ENCODE measurements at places on chromosomes 2 and 18.

- DNase-seq, result no peak
Measured at GRCh38 chr2:171260471-171261424, 100.1 kb upstream of the TLK1 start.

- no peak for DNase-seq
Measured at GRCh38 chr18:1246827-1247226, 342.2 kb downstream of the ADCYAP1 start.

DNA sequence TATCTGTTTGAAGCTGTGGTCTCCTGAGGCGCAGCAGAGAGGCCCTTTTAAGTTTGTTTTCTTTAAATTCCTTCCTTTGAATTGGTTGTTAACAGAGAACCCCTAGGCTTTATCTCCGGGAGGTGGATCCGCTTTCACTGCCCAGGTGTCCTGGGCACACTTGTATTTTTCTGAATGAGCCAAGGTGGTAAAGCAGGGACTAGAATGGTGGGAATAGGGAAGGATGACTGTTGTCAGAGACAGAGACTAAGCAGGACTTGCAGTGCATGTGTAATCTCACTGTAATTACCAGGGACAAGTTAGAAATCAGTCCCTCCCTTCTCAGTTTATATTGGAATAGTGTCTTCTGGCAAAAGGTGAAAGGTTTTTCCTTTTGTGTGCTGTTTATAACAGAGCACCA is 72.8 kb downstream of the PHLPP1 start:
- DNase-seq, result no peak

GRCh38 chr2:100880036-100880435 is 60.1 kb downstream of the NPAS2 start:
- no peak for DNase-seq

GRCh38 chr2:181157326-181157725 is 176.9 kb downstream of the UBE2E3 start:
- no peak for DNase-seq

DNA sequence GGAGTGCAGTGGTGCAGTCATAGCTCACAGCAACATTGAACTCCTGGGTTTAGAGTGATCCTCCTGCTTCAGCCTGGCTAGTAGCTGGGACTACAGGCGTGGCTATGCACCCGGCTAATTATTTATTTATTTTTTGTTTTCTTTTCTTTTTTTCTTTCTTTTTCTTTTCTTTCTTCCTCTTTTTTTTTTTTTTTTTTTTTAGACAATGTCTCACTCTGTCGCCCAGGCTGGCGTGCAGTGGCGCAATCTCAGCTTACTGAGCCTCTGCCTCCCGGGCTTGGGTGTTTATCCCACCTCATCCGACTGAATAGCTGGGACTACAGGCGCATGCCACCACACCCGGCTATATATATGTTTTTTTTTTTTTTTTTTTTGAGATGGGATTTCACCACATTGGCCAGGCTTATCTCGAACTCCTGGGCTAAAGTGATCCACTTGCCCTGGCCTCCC is 1.4 kb upstream of the ANXA4 start:
- DNase-seq, result no peak

DNA sequence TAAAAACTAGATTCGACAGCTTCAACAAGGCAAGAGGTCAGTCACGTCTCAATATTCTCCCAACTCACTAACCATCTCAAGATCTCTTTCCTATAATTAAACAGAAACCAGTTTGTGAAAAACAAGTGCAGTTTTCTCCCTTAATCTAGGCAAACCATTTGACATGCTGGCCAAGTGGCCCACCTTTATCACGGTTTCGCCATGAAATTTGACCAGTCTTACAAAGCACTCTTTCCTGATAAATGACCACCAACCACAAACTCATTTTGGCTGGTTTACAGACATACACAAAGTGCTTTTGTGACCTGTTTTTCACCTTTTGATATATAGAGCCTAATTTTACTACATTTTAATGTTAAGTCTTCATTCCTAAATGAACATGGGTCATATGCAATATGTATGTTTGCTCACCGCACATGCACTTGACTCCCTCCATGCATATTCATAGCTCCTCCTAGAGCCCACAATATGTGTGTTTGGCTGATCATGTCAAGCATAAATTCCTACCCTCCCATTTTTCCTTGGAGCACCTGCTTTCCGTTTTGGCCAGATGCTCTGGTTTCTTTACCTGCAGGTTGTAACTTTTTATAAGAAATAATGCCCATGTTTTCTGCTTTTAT is 385.1 kb downstream of the RAD51AP2 start:
- no peak for DNase-seq

- no peak for DNase-seq
Measured at GRCh38 chr18:26941584-26941983, 76.1 kb upstream of the AQP4 start.

- DNase-seq, result no peak
Measured at GRCh38 chr2:38176619-38177021, 100.7 kb upstream of the CYP1B1 start.

DNA sequence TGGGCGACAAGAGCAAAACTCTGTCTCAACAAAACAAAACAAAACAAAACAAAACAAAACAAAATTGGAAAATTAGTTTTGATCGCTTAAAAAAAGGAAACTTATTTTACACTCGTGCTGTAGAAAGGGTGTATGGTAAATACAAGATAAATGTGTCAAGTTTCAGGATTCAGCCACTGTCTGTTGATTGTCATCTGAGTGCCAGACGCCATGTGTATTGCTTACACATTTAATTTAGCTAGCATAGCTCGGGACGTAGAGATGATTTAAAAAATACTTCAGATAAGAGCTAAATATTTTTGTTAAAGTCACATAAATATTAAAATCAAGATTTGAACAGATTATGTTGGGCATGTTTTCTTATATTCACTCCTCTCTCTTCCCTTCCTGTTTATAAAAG is 568.1 kb upstream of the ZNF804A start:
- DNase-seq, result no peak
